ENCODE measurements at places on chromosomes 7 and 10.

GRCh38 chr7:70486977-70487376 lies 645.0 kb upstream of the GALNT17 start:
- no peak for DNase-seq

DNA sequence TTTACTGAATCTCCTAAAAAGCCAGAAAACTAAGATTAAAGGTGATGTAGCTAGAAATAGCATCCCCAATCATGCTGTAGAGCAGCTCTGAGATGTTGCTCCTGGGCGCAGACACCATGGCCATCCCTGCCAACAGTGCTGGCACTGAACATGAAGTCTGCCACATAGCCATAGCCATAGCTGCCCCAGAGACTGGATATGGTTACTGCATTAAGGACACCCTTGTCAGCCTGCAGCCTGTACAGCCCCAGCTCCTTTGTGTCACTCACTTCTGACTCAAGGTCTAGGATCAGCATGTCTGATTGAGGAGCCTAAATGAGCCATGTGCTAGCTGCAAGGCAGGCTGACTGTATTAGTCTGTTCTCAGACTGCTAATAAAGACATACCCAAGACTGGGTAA lies 284.6 kb downstream of the RPS24 start:
- DNase-seq = no peak

GRCh38 chr10:73935895-73936294 lies 25.0 kb downstream of the PLAU start:
- no peak for DNase-seq

GRCh38 chr7:105493923-105494315 lies 28.2 kb downstream of the PUS7 start:
- no peak for DNase-seq

DNA sequence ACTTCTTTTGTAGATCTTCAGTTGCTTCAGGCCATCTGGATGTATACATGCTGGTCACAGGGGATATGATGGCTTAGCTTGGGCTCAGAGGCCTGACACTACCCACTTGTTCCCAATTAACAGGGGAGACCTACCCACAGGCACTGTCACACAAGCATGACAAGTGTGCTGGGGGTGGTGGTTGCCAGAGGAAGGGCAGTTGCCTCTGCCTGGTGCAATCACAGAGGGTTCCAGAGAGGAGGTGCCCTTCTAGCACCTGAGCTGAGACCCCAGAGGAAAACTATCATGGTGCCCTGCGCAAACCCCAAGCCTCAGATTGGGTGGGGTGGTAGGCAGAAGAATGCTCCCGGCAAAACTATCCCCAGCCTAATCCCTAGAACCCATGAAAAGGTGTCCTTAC lies 65.6 kb upstream of the NANOS1 start:
- no peak for DNase-seq

- no peak for DNase-seq
Measured at GRCh38 chr10:97053276-97053675, 132.5 kb downstream of the SLIT1 start.

DNA sequence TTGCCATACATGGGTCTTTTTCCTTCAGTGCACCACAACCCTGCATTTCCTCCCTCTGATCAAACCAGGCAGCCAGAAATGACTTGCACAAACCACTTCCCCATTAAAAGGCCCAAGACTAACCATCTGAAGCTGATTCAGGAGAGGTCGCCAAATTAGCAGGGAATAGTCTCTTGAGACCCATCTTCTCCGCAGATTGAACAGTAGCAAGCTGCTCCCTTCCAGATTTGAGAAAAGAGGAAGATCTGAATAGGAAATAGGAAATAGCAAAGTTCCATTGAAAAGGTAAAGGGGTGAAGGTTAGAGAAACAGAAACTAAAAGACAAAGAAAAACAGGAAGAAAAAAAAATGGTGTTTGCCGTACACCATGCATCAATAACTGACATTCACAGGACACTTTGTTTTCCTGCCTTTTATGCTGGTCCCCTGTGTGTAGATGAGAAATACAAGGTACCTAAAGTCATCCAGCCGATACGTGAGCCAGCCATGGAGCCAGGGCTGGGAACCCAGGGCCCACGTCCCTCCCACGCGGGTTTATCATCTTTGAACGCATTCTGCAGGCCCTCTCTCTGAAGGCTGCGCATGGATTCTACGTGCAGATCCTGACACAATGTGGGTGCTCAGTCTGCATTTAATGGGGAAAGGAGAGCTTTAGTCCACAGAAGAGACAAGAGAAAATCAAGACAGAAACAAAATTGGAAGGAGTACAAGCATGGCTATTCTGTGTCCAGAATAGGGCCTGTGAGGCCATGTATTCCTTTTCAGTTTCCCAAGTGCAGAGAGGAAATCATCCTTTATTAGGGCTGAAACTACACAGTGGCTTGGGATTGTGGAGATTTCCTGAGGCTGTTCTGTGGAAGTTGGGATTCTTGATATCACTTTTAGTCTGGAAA lies 268.4 kb upstream of the NPVF start:
- DNase-seq = peak; percentile 11

DNA sequence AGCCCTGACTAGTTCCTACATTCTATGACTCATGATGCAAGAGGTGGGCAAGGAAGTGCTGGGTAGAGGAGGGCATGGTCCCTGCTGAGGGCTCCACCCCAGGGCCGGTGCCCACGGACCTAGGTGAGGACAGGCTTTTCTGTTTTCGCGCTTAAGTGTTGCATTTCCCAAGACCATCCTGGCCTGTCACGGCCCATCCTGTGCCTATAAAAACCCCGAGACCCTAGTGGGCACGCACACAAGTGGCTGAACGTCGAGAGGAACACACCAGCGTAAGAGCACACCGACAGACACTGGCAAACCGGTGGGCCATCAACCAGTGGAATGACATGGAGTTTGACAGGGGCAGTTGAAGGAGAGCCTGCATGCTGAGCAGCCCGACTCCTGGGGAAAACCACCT lies 680.7 kb upstream of the GHITM start:
- no peak for DNase-seq

DNA sequence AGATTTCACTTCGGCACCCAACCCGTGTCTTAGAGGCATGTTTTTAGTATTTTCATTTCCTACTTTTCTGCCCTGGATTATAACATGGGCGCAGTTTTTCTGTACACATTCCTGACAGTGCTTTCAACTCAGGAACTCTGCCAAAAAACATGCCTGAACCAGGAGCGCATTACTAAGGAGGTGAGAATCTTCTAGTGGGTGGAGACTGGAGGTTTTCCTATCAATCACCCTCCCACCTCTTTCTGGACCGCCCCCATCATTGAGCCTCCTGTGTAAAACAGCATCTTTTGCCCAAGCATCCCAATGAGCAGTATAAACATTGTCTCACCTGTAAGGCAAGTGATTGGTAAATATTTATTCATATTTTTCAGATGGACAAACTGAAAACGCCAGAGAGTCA lies 53.2 kb downstream of the STK17A start:
- DNase-seq = no peak

- no peak for DNase-seq
Measured at GRCh38 chr7:130741331-130741995, 7.5 kb upstream of the KLF14 start.

- no peak for DNase-seq
Measured at GRCh38 chr10:30510184-30510931, 76.4 kb downstream of the MAP3K8 start.

- DNase-seq = no peak
Measured at GRCh38 chr10:109427411-109427810, 495.9 kb downstream of the XPNPEP1 start.

- DNase-seq = no peak
Measured at GRCh38 chr7:105885387-105886111, 9.2 kb upstream of the ATXN7L1 start.

GRCh38 chr7:150435390-150436073 lies 14.9 kb upstream of the GIMAP8 start:
- DNase-seq = no peak

- peak; percentile 2 for DNase-seq
Measured at GRCh38 chr10:31921031-31921430, 7.6 kb downstream of the ARHGAP12 start.

DNA sequence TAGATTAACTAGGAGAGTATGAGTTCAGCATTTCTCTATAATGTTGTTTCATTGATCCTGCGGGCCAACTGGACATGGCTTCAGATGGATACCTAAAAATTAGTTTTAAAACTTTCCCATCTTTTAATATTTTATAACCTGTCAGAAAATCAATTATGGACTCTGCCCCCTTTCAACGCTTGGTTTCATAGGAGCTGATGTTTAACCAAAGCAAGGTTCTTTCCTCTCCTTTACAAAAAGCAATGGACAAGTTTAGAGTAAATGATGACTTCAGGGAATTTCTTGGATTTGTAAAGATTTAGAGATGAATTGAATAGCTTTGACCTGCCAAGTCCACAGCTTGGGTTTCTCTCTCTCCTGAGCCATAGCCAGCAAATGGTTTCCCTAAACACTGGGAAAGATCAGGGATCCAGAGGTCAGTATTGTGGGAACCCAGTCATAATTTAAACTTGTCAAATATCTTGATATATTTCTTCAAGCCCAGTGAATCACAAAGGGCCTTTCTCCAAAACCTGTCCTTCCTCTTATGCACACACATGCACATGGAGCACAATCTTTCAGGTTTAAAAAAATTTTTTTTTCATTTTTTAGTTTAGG lies 177.1 kb downstream of the EVX1 start:
- DNase-seq = no peak

DNA sequence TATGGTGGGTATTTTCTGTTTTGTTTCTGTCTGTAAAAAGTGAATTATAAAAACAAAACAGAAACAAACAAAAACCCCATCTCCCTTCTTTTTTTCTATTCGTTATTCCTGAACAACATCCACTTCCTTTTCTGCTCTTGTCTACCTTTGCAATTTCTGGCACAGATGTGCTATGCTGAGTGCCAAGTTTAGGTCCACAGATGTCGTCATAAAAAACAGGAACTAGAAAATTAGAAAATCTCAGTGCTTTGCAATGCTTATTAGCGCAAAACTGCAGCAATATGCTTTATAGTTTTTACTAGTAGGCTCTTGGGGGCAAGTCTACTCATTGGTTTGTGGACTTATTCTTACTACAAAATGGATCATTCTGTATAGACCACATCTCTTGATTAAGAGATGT lies 94.2 kb upstream of the PRKCQ start:
- DNase-seq = no peak

- no peak for DNase-seq
Measured at GRCh38 chr10:71035511-71036296, 147.3 kb upstream of the PCBD1 start.

DNA sequence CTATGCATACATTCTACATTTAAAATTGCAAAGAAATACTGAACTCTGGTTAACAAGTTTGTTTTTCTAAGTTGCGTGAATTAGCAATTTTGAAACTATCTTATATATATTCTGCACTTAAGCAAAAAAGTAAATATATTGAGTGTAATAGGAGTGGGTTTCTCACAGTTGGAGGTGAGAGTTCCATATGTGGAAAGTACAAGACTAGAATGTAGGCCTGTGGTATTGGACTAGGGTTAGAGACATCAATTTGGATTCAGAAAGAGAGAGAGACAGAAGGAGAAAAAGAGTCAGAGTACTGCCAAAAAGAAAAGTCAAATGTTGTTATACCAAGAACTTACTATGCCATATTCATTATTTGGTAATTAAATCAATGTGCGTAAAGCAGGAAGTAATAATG lies 47.3 kb upstream of the ITGB8 start:
- DNase-seq = no peak

- no peak for DNase-seq
Measured at GRCh38 chr10:114332301-114333192, 71.8 kb downstream of the AFAP1L2 start.

DNA sequence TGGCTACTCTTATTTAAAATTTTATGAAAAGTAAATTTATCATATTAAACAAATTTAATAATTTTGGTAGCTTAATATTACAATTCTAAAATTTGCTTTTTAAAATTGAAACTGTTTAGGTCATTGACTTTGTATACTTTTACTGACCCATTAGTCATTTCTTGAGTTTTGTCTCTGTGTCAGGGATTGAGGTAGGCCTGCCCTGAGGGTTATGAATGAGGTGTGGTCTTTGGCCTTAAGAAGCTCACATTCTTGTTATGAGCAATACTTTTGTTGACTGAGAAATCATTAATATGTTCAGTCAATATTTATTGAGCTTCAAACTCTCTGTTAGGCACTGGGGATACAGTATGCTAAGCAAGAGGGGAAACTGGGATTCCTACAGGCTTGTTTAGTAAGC lies 47.0 kb upstream of the RPA3 start:
- DNase-seq = no peak

Data from CD4-positive, alpha-beta T cell treated with Interleukin-12 subunit alpha and Interleukin-12 subunit beta, for 1 hour (primary cell).